Stimulated activated CD4-positive, alpha-beta T cell treated with anti-CD3 and anti-CD28 coated beads, TNF-alpha, amount 100 ng/mL, for 48 hours (primary cell): ENCODE measurements at places on chromosomes 11 and 22.

GRCh38 chr11:133306019-133306418 lies 226.3 kb downstream of the OPCML start:
- DNase-seq, result no peak

DNA sequence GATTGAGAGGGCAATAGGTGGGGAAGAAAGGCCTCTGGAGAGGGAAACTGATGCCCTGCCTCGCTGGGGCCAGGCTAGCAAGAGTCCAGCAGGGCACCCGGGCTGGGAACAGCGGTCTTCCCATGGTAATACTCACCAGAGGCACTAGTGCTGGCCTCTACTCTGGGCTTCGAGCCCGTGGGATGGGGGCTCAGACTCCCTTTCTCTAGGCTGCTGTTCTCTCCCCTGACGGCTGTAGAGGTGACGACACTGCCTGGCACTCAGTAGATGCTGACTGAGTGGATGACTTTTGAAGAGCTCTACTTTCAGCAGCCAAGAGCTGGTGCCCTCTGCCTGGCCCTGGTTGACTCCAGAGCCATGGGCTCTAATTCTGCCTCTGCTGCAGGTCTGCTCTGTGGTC lies 818 bp upstream of the C1QTNF4 start:
- no peak for DNase-seq

GRCh38 chr11:93633835-93634234 lies 27.6 kb upstream of the CEP295 start:
- DNase-seq, result no peak

- DNase-seq, result no peak
These were observed 42.9 kb upstream of the DDI1 start for GRCh38 chr11:103993507-103993906.

- no peak for DNase-seq
These were observed 46.7 kb downstream of the DSCAML1 start for GRCh38 chr11:117750357-117750756.

- DNase-seq, result no peak
These were observed 74.0 kb upstream of the CLDN5 start for GRCh38 chr22:19598054-19598855.

DNA sequence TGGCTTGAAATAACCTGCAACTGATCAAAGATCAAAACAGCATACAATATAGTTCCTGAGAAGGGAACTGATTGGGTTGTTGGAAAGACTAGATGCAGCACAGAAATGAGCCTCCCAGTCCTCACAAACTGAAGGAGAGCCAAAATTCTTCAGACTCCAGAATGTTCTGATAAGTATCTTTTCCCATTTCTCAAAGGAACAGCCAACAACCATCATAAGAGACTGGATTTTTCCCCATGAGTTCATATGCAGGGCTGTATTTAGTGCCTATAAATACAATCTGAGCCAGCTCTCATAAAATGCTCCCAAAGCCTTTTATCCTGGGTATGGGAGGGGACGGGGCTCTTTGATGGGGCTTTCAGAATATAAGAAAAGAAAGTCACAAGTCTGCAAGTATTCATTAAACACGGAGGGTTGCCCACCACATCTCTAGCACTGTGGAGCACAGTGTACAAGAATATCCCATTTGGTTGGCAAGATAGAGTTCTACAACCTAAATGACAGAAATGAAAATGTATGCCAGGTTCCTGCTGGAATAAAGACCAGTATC lies 50.7 kb upstream of the LYVE1 start:
- no peak for DNase-seq

DNA sequence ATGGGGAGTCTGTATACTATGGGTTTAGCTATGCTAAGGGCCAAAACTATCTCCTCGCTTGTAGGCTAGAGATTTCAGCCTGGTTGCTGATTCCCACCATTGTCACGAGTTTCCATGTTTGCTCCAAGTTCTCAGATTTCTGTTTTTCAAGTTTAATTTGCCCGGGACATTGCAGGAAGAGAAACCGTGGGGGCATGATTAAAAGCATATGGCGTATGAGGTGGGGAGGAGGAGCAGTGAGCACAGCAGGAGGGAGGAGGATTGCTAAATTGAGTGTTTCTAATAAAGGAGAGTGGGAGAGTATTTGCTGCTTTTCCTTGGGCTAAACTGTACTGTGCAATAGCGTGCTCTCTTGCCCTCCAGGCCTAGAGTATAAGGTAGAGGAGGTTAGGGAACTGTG lies 558.4 kb downstream of the METTL15 start:
- no peak for DNase-seq

GRCh38 chr22:38645430-38645829 lies 10.8 kb downstream of the FAM227A start:
- no peak for DNase-seq

DNA sequence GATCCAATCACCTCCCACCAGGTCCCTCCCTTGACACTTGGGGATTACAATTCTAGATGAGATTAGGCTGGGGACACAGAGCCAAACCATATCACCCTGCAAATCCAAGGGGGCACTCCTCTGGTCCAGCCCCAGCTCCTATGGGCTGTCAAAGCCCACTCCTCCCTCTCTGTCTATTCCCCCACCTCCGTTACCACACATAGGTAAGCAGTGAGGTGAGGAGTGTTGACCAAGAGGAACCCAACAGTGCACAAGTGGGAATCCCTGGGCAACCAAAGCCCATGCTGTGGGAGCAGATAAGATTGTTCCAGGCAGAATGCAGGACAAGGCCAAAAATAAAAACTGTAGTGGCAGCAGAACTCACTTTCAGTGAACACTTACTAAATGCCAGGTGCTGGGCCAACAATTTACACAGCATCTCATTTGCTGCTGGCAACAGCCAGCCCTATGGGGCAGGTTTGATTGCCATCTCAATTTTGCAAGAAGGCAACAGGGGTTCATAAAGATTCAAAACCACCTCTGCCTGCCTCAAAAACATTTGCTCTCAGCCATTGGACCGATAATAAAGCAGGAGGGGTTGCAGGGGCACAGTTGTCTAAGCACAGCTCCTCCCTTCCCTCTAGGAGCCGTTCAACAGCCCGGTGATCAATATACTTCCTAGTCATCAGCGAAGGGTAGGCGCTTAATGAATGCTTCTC lies 8.9 kb downstream of the SDF2L1 start:
- no peak for DNase-seq

- no peak for DNase-seq
These were observed 13.1 kb upstream of the RPS19BP1 start for GRCh38 chr22:39545386-39546365.

- DNase-seq, result no peak
These were observed 341.1 kb upstream of the LUZP2 start for GRCh38 chr11:24155792-24156191.

GRCh38 chr11:85407648-85408047 lies 219.5 kb downstream of the DLG2 start:
- DNase-seq, result no peak

- no peak for DNase-seq
These were observed 65.2 kb downstream of the FBXO7 start for GRCh38 chr22:32539631-32540421.
